GM13977 (cell line): ENCODE measurements at places on chromosomes 13 and 19.

DNA sequence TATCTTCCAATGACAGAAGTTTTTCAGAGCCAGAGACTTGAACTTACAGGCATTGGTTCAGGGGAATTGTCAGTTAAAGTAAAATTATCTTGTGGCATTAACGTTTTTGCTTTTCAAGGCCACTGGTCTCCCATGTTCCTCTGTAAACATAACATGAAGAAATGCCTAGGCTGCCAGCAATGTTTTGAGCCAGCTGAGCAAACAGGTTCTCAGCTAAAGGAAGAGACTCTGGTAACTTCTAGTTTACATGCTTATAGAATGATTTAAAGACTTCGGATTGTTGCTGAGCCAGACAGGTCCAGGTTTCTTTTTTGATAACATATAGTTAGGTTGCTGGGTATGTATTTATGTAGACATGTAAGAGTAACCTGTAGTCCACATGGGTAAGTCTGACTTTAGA lies 35.7 kb downstream of the ZNF493 start:
- no peak for DNase-seq

DNA sequence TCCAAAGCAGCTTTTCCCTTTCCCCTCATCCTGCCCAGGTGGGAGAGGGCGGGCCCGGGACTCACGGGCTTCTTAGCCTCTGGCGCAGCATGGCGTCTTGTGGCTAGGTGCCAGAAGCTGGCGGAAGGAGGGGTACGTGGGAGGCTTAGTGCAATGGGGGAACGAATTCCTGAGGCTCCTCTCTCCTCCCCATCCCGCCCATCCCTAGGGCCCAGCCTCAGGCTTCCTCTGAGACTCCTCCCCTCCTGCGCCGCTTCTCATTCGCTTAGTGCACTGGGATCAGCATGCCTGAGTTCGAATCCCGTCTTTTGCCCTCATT lies 297.8 kb downstream of the ZNF536 start:
- no peak for DNase-seq

GRCh38 chr13:48909056-48909389 lies 66.7 kb upstream of the FNDC3A start:
- DNase-seq, result no peak

DNA sequence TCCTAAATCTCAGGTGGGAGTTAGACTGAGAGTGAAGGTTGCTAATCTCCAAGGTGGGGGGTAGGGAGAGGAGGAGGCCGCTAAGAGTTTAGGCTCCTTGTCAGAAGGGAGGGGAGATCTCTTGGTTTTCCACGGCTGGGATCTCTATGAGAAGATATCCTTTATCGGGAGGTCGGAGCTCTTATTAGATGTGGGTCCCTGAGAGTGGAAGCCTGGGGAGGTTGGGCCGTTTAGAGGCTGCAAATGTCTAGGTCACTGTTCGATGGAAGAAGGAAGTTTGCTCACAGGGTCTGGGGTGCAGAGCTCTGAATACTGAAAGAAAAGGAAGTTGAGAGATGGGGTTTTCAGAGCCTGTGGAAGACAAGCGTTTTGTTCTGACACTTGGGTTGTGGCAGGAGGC lies 3.8 kb downstream of the MYADM start:
- peak; percentile 18 for DNase-seq

DNA sequence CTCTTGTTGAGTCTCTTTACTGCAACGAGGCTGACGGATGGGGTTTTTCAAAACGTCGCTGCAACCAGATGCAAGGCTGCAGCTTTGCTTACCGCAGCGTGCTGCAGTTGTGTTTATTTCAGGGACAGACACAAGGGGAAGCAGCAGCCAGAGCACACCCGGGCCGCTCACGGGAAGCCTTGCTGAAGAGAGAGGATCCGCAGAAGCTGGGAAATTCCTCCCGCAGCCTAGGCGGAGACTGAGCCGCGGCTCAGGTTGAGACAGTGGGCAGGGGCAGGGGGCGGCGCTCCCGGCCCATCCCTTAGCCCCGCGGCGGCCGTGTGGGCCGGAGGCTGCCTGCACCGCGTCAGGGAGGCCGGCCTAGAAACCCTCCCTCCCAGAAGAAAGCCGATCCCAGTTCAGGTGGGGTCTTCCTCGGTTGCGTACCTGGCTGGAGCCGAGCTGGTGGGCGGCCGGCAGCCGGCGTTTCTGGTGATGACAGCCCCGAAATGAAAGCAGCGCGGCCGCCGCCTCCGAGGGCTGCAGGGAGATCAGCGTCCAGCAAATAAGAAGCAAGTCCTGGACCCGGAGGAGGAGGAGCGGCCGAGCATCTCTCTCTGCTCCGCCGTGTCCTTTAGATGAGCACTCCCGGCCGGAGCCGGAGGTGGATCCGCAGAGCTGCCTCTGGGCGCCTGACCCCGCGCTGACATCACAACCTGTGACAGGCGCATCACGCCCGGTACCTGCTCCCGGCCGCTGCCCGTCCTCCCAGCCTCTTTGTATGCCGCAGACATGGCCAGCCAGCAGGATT lies at the start of gene FRY:
TSS of gene FRY (plus strand) at position 750 of the 790 bp plus-strand sequence. CDS start at position 772, 22 bp downstream.
- peak; percentile 74 for DNase-seq

- DNase-seq, result no peak
Observed at GRCh38 chr19:35073941-35074340, 32.4 kb downstream of the HPN start.

DNA sequence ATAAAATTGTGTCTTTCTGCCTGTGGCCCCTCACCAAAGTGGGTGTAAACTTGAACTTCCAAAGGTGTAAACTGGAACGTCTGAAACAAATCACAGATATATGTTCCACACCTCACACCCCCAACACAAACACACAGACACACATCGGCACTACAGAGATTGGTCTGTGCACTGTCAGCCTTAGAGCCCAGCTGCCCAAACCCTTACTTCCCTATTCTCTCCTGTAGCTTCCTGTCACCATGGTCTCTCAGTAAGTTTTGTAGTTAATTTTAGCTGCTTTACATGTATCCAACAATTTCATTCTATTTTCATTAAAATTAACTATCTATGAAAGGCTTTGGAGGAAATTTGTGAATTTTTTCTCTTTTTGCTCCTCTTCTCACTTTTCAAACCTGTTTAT lies 5.4 kb downstream of the TM9SF2 start:
- DNase-seq, result no peak

GRCh38 chr13:96898212-96898611 lies 96.1 kb downstream of the OXGR1 start:
- DNase-seq, result no peak

DNA sequence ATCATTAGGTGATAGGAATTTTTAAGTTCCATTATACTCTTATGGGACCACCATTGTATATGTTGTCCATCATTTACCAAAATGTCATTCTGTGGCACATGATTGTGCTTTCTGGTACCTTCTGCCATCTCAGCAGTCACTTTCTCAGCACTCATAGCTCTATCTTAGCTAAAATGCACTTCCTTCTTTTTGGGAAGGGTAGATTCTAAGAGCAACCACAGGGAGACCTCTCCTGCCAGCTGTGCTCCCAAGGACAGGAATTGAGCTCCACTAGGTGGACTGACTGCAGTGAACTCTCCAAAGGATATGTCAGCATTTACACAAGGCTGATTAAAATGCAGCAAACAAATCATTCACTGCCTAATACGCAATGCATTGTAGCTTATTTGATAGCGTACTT lies 91.8 kb upstream of the OBI1 start:
- no peak for DNase-seq

- DNase-seq, result peak; percentile 6
Observed at GRCh38 chr13:94433055-94433961, 46.2 kb downstream of the DCT start.
